ENCODE measurements at places on chromosomes 16 and 17.

- H3K36me3 ChIP-seq = peaks cover 41% of the 10 kb centered on the region
- peak overlapping the region; percentile 99 for H3K27ac ChIP-seq
- H3K4me1 ChIP-seq = peaks cover 59% of the 10 kb centered on the region
- H3K27me3 ChIP-seq = no peaks in the 10 kb centered on the region
- H3K4me3 ChIP-seq = peak overlapping the region; percentile 97
- no peak for DNase-seq
Observed at GRCh38 chr16:66933776-66934137, 445 bp downstream of the CIAO2B start.

DNA sequence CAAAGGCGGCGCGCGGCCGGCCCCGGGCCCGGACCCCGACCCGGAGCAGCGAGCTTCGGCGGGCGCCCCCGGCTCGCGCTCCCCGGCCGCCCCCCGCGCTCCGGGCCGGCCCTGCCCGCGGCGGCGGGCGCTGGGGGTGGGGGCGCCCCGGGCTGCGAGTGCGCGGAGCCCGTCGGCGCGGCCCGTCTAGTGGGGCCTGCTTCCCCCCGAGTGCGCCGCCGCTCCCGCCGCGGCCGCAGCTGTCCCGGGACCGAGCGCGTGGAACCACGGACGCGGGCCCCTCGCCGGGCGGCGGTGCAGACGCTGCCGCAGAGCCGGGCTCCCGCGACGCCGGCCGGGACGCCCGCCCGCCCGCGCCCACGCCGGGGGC, 308 bp downstream of the ADCY9 start:
- peak overlapping the region; percentile 74 for H3K4me3 ChIP-seq
- H3K36me3 ChIP-seq = peaks cover 3% of the 10 kb centered on the region
- no peak overlapping the region for H3K27ac ChIP-seq
- H3K27me3 ChIP-seq = no peaks in the 10 kb centered on the region

GRCh38 chr16:71648921-71649320, 22.9 kb downstream of the MARVELD3 start:
- H3K27me3 ChIP-seq = no peaks in the 10 kb centered on the region
- H3K36me3 ChIP-seq = peaks cover 46% of the 10 kb centered on the region
- H3K27ac ChIP-seq = no peak overlapping the region
- no peaks in the 10 kb centered on the region for H3K4me1 ChIP-seq
- no peak for DNase-seq
- H3K4me3 ChIP-seq = no peak overlapping the region

DNA sequence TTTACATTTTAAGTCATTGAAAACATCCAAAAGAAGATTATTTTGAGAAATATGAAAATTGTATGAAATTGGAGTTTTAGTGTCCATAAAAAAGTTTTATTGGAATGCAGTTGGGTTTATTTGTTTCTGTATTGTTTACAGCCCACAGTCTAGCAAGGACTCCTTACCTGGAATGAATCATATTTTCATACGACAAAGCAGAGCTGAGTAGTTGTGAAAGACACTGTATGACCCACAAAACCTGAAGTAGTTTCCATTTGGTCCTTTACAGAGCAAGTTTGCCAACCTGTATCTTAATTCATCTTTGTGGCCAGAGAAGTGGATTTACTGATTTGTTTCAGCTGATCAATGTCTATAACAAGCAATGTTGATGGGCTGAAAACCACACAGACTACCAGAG, 10.3 kb downstream of the CCL18 start:
- H3K27me3 ChIP-seq = no peaks in the 10 kb centered on the region
- H3K27ac ChIP-seq = no peak overlapping the region
- H3K4me1 ChIP-seq = peaks cover 34% of the 10 kb centered on the region
- H3K36me3 ChIP-seq = no peaks in the 10 kb centered on the region
- DNase-seq = no peak
- H3K4me3 ChIP-seq = no peak overlapping the region

DNA sequence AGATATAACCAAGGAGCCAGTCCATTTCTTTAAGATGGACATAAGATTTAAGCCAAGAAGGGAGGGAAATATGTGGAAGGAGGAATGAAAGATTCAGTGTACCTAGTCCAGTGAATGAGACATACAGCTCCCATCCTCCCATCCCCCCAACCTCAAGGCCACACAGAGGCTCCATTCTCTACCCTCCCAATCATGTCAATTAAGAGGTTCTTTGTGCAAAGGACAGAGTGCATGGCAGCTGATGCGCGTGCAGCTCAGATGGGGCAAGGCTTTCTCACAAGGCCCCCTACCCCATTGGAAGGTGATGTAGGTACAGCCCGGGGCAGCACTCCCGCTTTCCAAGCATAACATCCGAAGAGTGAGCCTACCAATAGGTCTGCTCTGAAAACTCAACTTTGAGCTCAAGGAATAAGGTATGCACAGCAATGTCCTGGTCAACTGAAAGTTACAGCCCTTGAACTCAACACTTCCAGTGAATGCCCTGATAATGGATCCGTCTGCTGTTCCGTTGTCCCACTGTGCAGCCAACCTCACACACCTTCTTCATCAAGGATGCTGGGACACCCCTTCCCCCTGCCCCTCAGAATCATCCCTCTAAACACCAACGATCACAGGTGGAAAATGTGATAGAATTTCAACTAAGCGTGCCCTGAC, 458.1 kb downstream of the SOX9 start:
- no peak for DNase-seq
- H3K27ac ChIP-seq = no peak overlapping the region
- H3K4me1 ChIP-seq = no peaks in the 10 kb centered on the region
- no peak overlapping the region for H3K4me3 ChIP-seq

DNA sequence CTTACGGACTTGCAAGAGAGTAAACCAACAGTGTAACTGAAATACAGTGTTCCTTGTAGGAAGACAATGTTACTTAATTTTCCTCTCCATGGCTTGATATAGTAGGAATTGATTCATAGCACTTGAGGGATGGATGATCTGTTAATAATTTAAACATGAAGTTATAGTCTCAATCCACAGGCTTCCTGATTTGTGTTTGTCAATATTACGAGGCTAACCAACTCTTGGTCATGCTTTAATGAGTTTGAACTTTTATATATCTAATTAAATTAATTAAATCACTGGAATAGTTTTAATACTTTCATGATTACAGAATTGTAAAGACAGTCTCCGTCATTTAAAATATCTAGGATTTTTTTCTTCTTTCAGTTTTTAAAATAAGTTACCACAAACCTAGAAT, 112.0 kb upstream of the HAS3 start:
- H3K4me3 ChIP-seq = no peak overlapping the region
- no peak overlapping the region for H3K27ac ChIP-seq
- no peaks in the 10 kb centered on the region for H3K4me1 ChIP-seq
- no peak for DNase-seq

Measured in naive thymus-derived CD8-positive, alpha-beta T cell (primary cell).